ENCODE measurements at places on chromosomes 6 and 20.

DNA sequence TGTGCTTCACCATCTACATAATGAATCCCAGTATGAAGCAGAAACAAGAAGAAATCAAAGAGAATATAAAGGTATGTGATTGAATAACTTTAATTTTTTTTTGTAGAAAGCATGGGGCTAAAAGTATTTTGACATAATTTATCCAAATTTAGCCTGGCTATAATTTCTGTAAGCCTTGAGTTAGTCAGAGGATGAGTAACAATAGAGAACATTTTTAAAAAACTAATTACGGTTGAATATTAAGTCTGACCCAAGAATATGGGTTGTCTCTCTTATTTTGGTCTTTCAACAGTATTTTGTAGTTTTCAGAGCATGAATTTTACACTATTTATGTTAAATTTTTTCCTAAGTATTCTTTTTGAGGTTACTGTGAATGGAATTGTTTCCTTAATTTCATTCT is 2.5 kb downstream of the GMNN start:
- no peak for DNase-seq

DNA sequence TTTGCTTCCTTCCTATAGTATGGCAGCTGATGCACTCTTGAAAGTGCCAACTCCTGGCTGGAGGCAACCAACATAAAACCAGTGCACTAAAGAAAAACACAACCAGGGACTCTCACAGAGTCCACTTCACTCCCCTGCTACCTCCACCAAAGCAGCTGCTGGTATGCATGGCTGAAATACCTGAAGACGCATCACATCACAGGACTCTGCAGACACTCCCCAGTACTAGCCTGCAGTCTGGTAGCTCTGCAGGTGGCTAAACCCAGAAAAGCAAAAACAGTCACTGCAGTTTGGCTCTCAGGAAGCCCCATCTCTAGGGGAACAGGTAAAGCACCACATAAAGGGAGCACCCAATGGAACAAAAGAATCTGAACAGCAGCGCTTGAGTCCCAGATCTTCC is 473.0 kb upstream of the SPTLC3 start:
- no peak for DNase-seq

DNA sequence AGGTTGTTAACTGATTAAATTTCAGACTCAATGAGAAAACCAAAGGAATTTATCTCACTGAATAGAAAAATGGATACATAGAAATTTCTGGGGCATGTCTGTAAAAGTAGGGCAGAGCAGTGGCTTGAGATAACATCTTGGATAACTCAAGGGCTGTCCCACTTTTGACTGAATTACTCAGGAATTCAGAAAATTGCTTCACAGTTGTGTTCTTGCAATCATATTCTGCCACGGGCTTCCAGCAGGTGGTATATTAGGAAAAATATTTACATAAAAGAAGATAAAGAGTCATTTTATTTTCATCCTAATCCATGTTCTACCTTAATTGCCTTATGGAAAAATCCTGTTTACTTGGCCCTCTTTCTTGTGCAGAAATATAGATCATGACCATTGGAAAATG is 156.4 kb upstream of the AKIRIN2 start:
- DNase-seq, result no peak

GRCh38 chr6:105869835-105870440 is 216.2 kb upstream of the PRDM1 start:
- peak; percentile 76 for DNase-seq

DNA sequence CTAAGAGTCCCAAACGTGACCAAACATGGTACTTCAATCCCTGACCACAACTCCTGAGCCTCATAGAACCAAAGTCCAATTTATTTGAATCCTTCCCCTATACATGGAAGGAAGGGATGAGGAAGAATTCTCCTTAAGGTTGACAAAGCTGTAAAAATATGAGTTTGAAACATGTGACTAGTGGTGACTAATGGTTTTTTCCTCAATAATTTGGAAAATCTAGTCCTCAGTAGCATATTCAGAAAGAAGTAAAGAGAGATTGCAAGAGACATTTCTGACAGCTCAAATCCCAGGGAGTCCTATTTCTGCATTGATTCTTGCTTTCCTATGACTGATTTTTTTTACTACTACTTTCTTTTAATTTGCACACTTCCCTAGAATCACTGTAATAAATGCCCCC is 443.7 kb downstream of the FRK start:
- DNase-seq, result no peak

- no peak for DNase-seq
Measured at GRCh38 chr6:52657870-52658269, 13.0 kb upstream of the TMEM14A start.

DNA sequence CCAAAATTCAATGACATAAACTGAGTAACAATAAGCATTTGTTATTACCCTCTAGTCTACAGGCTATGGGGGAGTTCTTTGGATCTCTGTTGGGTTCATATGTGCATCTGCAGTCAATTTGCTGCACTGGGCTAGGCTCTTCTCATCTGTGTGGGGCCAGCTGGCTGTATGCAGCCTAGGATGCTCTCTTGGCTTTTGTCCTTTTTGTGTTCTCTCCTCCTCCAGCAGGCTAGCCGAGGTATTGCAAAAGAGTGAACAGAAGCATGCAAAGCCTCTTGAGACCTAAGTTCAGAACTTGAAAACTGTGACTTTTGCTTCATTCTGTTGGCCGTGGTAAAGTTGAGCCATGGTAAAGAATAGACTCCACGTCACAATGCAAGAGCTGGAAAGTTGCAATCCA is 62.8 kb upstream of the FOXO3 start:
- DNase-seq, result no peak

GRCh38 chr6:53446151-53446550 is 97.4 kb upstream of the ELOVL5 start:
- peak; percentile 35 for DNase-seq

DNA sequence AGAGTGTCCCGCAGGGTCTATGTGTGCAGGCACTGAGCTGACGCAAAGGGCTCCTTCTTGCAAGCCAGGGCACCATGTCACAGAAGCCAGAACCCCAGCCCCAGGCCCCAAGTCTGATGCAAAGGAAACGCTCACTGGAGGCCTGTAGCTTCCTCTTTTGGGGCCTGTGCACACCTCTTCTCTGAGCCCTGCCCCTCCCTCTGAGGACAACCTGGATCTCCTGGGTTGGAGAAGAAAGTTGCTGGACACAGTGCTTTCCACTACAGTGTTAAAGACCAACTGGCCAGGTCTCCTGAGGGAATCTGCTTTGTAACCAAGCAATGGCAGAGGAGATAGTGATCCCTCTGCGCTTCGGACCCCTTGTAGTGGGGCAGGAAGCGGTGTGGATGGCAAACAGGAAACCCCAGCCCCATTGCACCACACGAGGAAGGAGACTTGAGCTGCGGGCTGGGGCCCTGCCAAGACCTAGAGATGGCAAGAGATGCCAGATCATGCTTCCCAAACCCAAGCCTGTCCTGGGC is 90.0 kb downstream of the PRND start:
- DNase-seq, result peak; percentile 92

- DNase-seq, result no peak
Measured at GRCh38 chr6:163459007-163459406, 44.5 kb downstream of the QKI start.

GRCh38 chr20:53750827-53751619 is 157.4 kb upstream of the ZNF217 start:
- DNase-seq, result peak; percentile 79

- DNase-seq, result no peak
Measured at GRCh38 chr6:130118236-130118635, 99.9 kb downstream of the L3MBTL3 start.

DNA sequence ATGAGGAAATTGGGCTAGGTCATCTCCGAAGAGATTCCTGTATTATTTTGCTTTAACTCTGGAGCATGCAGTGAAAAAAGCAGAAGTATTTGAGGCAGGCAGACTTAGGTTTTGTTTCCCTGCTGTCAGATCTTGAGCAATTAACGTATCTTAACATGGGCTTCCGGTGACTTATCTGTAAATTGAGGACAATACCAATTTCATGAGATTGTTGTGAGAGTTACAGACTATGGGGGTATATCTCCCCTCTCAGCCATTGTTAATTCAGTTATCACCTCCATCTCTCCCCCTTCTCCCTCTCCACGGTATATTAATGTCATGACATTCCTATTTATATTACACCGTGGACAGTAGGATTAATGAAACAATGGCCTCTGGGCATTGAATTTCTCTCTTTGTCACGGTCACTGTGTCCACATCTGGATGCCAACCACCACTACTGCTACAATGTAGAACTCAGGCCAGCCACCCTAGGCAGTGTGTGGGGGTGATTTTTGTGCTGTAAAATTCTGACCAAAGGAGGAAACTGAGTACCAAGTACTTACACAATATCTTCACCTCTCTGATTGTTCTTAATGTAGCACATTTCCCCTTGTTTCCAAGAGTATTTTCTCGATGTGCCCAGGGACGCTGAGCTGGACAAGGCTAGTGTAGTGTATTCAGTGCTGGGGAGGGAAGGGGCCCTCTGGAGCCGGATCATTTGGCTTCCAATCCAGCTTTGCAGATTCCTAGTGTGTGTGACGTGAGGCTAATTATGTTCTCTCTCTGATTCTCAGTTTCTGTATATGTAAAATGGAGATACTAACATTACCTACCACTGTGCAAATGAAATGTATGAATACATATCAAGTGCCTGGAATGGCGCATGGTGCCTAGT is 77.2 kb downstream of the GCNT2 start:
- peak; percentile 89 for DNase-seq

DNA sequence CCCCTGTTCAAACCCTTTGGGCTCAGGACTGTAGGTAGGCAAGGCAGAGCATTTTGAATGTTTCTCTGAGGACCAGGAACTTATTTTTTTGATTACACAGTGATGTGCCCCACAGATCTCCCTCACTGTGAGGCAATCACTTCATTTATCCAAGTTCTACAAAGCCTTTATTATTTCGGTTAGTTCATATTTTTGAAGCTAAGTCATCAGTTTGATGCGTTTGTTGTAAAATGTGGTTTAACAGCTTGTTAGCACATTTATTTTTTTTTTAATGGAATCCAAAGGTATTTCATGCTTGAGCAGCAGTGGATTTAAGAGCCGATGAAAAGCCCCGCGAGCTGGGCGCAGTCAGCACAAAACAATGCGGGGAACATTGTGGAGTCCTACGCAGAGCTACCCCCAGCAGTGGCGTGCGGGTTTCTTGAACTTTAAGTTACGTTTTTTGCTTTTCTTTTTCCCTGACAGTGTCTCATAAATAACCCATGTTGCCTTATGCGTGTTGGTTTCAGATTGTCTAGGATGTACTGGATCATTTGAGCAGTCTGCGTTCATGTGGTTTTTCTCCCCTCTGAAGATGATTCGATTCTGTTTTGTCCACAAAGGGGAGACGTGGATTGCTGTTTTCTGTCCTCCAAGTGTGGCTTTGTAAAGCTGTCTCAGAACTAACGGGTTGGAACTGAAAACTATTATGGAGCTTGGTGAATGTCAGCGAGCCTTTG is 233.6 kb upstream of the BMP2 start:
- DNase-seq, result no peak
